Activated CD8-positive, alpha-beta memory T cell treated with anti-CD3 and anti-CD28 coated beads for 1 hour (primary cell): ENCODE measurements at places on chromosomes 1 and 21.

DNA sequence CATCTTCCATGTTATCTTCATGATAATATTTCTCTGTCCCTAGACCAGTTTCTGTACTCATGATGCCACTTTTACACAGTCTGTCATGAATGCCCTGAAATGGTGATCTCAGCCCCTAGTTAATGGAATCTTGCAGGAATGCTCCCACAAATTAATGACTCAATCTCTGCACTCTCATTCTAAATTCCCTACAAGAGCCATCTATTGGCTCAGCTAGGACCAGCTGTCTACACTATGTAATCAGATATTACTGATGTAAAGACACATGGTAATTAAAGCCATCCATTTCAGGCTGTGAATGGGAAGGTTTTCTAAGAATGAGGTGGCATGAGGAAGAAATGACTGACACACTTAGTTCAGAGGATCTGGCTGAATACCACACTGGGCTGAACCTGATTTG lies 199.1 kb upstream of the KCND3 start:
- no peak for DNase-seq

DNA sequence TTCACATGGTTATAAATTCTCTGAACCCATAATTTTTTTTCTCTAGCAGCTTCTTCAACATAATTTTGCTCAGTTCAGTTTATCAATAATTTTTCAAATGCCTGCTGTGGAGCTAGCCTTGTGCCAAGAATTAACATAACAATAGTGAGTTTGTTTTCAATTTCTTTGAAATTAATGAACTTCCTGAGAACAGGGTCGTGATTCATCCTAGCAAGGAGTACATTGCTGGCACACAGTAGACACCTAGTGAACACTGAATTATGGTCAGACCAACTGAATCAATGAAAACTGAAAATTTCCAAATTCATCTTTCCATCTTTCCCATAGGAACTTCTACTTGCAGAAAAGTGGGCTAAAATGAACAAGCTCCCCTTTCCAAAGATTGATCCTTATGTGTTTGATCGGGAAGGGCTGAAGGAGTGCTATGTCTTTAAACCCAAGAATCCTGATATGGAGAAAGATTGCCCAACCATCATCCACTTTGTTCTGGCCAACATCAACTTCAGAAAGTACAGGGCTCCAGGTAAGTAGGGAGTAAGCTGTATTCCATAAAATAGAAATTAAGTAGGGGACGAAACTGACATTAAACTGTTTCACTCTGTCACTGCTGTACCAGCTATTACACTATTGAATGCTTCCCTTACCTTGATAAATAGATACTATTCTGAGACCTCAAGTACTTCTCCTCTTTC lies 148.7 kb downstream of the PLA2G4A start:
- DNase-seq = no peak

- DNase-seq = no peak
These were observed 455 bp downstream of the BSDC1 start for GRCh38 chr1:32393832-32394140.

DNA sequence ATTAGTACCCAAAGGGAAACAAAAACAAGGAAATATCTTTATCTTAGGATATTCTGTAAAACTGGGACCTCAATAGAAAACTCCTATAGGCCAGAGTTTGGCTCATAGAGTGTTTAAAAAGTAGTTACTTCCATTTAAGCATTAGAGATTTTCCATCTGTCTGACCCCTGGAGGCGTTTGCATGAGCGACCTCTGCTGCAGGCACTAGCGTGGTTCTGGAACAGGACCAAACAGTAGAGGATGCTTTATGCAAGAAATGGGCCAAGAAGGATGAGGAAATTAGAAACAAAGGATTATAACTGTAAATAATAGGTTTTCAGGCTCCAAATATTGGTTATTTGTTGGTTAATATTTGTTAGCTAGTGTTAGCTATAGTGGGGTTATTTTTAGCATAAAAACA lies 5.7 kb downstream of the ZBTB40 start:
- DNase-seq = no peak

DNA sequence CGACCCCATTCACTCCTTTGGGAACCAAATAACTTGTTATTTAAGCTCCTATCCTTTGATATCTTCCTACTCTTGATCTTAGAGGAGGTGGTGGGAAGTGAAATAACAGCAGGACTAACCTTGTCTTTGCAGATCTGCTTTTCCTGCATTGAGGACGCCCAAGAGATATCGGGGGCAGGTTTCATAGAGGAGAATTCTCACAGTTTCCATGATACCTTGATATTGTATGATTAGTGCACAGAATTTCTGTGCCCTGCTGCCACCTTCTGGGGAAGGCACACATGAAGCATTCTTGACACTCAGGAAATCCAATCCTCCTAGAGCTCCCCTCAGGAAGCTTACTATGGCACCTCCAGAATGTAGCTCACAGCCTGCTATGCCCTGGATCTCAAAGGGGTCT lies 1.6 kb downstream of the CD1B start:
- no peak for DNase-seq

DNA sequence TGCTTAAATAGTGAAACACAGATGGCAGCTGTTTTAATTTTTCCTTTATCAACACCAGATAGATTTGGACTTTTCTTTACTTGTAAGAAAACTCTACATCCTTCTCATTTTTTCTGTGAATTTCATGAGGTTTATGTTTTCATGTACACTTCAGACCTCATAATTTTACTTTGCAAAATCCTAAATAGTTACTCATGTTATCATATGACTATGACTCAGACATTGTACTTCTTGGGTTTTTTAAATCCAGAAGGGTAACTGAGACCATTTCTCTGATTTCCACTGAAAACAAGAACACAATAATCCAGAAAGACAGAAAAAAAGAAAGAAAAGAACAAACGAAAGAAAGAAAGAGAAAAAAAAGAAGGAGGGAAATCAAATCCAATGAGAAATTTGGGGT lies 1021.6 kb downstream of the NCAM2 start:
- DNase-seq = no peak

DNA sequence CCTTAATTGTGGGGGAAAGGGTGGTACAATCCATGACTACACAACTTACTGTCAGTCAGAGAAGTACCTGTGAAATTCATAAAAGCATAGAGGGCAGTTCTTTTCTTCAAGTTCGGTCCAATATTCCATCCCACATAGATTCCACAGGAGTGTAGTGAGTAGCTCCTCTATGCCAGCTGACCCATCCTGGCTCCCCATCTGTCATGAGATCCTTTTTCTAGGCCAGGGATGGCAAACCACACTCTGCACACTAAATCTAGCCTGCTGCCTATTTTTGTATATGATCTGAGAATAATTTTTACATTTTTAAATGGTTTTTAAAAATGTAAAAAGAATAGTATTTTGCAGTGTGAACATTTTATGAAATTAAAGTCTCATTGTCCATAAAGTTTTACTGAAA lies 107.0 kb upstream of the TSPAN2 start:
- no peak for DNase-seq

- DNase-seq = no peak
These were observed 43.4 kb downstream of the KCNJ15 start for GRCh38 chr21:38300141-38300578.
